ENCODE measurements at places on chromosomes 2 and 18.

GRCh38 chr2:218027426-218028188 lies 24.8 kb upstream of the TNS1 start:
- no peak for DNase-seq

- DNase-seq = peak; percentile 94
Observed at GRCh38 chr2:3483227-3483985, 35.9 kb downstream of the ADI1 start.

DNA sequence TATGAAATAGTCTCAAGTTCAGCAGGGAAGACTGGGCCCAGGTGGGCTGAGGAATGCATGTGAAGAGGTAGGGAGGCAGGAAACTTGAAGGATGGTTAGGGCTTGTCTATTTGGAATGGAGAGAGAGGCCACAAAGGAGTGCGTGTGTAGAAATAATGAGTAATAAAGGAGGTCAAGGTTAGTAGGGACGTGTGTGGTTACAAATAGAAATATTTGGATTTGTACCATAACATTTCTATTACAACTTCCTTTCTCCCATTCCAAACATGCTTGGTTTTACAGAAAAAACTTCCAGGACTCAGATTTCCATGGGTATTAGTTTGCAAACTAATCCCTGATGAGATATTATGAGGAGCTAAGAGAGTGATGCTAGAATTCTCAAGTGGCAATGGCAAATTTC lies 280.6 kb downstream of the NCKAP5 start:
- peak; percentile 59 for DNase-seq

DNA sequence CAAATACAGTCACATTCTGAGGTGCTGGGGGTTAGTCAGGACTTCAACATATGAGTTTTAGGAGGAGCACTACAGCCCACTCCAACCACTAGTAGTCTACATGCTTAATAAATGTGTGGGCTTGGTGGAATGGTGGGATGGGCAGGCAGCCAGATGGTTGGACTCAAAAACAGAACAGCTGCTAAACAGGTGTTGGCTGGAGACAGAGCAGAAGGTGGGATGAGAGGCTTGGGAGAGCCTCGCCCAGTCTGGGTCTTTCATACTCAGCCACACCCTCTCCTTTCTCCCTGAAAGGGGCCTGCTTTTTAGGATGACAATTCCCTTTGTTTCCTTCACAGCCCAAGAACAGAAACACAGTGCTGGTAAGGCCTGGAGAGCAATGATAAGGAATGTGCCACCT lies 143.9 kb upstream of the KLHL29 start:
- DNase-seq = no peak

DNA sequence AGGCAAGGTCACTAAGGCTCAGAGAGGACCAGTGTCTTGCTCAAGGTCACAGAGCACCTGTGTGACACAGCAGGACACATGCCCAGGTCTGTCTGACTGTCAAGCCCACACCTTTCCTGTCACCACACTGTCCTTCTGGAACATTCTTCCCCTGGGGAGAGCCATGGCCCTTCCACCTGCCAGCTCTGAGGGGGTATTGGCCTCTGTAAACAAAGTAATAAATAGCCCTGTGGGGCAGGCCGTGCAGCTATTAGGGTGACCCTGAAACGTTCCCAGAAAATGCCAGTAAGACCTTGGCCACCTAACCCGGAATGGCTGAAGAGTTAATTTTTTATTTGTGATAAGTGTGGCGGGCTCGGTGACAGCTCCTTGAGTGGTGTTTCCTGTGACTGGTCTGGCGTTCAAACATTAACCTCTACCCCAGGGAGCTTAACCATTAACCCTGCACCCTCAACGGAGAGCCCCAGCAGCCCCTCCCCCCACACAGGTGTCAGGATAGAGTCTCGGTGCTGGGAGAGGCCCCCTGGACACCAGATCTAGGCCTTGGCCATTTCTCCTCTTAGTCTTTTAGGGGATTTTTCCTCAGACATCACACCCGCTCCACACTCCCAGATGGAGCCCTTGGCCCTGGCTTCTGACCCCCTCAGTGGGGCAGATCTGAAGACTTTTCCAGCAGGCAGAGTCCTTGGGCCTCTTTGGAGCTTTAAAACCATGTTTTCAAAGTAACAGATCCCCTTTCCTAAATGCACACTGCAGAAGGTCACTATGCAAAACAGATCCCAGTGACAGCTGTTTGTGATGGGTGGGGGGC lies 36.6 kb downstream of the SCTR start:
- no peak for DNase-seq

- no peak for DNase-seq
Observed at GRCh38 chr2:187702157-187702556, 147.9 kb upstream of the TFPI start.

- DNase-seq = peak; percentile 21
Observed at GRCh38 chr2:102449370-102449974, 23.6 kb upstream of the SLC9A4 start.
